ENCODE measurements at places on chromosomes 4 and X.

GRCh38 chr4:52983563-52984303 lies 121.6 kb downstream of the RASL11B start:
- DNase-seq: peak; percentile 54

GRCh38 chr4:25028851-25029250 lies 1.9 kb downstream of the LGI2 start:
- no peak for DNase-seq

DNA sequence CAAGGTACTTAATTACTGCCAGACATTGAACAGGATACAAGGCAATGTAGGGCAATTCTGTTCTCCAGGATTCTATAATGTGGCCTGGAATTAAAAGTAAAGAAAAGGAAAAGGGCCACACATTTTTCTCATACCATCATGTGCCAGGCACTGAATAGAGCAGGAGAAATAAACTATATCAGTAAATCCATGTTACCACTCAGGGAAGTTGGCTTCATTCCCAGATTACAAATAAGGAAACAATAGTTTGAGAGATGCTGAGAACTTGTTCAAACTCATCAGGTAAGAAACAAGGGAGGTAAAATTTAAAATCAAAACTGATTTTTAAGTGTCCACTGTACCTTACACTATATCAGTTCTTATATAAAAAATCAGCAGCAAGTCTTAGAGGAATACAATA lies 645.0 kb upstream of the ATOH1 start:
- no peak for DNase-seq

GRCh38 chr4:143375326-143376073 lies 38.8 kb downstream of the GAB1 start:
- DNase-seq: peak; percentile 56

- DNase-seq: no peak
Observed at GRCh38 chr4:138553001-138553845, 311.1 kb upstream of the SLC7A11 start.

DNA sequence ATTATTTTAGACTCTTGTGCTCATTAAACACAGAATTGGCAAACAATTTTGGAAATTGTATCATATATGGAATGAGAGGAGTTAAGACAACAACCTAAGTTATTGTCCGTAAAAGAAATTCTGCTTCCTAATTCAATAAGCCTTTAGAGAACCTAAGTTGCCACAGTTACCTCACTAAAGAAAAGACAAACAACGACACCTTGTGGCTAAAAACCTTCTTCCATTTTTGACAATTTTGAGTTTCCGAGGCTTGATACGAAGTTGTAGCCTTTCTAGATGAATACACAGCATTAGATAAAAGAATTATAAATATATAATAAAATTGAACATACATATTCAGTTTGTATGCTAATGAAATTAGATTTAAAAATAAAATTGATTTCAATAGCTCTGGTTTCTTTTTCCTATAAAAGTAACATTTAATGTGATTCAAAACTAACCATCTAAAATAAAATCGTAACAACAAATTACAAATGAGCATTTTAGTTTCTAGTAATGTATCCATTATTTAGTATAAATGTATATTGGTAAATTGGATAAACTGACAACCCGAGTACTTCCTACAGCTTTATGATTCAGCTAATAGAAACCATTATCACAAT lies 275.1 kb downstream of the GPM6A start:
- peak; percentile 45 for DNase-seq

GRCh38 chrX:20421275-20421674 lies 154.6 kb upstream of the RPS6KA3 start:
- DNase-seq: no peak
